ENCODE measurements at places on chromosomes 3 and 15. TPM values are rescaled to one million over a fixed set of nuclear protein-coding genes. Genes with fewer than 3 reads are reported as not detected.

ACKR4 gene
- total RNA-seq, result 1.1 TPM

MESP2 gene
- total RNA-seq, result 0.83 TPM

DNA sequence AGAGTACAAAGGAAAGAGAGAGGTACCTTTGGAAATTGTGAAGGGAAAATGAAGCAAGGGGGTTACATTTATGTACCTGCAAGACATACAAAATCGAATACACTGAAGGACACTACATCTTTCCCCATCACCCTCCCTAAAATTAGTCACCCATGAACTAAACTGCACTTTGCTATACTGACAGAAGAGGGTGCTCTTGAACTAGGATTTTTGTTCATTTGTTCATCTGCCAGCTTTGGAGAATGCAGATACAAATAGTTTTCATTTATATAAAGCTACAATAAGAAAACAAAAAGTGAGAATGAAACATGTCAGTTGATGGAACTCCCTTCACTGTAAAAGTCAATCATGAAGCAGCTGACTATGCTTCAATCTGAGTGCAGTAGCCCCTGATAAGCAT lies 55.7 kb downstream of the PCCB start:
- no peaks in the 10 kb centered on the region for H3K4me1 ChIP-seq
- H3K27ac ChIP-seq, result no peak overlapping the region
- DNase-seq, result no peak
- no peaks in the 10 kb centered on the region for H3K27me3 ChIP-seq

DNA sequence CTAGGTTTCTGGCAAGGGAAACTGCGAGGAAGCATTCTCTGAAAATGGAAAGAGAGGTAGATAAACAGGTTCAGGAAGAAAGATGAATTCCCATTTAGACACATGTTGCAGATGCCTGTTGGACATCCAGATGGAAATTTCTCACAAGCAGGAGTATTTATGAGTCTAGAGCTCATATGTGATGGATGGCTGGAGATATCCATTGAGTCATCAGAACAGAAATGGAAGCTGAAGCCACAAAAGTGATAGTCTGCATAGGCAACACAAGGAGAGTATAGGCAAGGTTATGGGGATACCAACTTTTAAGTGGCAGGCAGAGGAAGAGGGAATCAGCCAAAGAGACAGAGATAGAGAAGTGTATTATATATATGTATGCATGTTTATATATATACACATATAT lies 6.3 kb upstream of the RAMAC start:
- peaks cover 6% of the 10 kb centered on the region for H3K36me3 ChIP-seq
- H3K4me1 ChIP-seq, result no peaks in the 10 kb centered on the region
- H3K27me3 ChIP-seq, result no peaks in the 10 kb centered on the region
- H3K27ac ChIP-seq, result no peak overlapping the region
- no peak for DNase-seq

DNA sequence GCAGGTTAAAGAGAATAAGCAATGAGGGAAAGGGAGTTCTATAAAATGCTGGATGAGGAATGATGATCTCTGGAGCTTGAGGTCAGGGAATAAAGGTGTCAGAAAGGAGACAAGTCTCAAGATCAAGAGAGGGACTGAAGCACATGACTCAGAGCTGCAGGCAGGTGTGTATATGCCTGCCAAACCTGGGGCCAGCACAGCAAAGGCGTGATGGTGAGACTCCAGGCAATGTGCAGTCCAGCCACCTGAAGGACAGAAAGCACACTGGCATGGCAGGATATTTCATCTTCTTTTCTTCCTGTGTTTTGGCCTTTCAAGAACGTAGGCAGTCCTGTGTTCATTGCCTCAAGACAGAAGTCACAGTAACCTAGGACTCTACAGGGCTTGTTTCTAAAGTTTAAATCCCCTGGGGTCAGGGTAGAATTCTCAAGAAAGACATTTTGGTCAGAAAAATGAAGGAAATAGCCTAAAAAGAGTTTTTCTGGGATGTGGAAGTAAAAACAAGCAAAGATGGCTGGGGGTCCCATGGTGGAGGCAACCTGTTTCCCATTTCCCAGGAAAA lies 55.5 kb upstream of the TOPAZ1 start:
- peaks cover 12% of the 10 kb centered on the region for H3K4me1 ChIP-seq
- no peak overlapping the region for H3K4me3 ChIP-seq
- no peaks in the 10 kb centered on the region for H3K27me3 ChIP-seq

DNA sequence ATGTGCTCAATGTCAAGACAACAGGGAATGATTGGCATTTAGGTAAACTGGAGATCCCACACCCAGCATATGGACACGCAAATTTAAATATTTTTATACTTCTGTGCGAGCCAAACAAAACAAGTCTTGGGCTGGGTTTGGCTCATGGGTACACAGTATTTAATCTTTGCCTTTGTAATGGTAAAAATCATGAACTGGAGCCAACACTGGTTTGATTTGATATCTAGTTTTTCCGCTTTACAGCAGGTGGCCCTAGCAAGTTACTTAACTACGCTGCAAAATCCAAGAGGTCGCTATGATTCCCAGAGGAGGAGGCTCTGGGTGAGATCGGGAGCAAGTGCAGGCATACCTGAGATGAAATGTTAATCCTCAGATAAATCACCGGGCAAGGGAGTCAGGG lies 207.9 kb upstream of the SATB1 start:
- no peaks in the 10 kb centered on the region for H3K4me1 ChIP-seq
- no peaks in the 10 kb centered on the region for H3K36me3 ChIP-seq
- H3K27ac ChIP-seq, result no peak overlapping the region

DNA sequence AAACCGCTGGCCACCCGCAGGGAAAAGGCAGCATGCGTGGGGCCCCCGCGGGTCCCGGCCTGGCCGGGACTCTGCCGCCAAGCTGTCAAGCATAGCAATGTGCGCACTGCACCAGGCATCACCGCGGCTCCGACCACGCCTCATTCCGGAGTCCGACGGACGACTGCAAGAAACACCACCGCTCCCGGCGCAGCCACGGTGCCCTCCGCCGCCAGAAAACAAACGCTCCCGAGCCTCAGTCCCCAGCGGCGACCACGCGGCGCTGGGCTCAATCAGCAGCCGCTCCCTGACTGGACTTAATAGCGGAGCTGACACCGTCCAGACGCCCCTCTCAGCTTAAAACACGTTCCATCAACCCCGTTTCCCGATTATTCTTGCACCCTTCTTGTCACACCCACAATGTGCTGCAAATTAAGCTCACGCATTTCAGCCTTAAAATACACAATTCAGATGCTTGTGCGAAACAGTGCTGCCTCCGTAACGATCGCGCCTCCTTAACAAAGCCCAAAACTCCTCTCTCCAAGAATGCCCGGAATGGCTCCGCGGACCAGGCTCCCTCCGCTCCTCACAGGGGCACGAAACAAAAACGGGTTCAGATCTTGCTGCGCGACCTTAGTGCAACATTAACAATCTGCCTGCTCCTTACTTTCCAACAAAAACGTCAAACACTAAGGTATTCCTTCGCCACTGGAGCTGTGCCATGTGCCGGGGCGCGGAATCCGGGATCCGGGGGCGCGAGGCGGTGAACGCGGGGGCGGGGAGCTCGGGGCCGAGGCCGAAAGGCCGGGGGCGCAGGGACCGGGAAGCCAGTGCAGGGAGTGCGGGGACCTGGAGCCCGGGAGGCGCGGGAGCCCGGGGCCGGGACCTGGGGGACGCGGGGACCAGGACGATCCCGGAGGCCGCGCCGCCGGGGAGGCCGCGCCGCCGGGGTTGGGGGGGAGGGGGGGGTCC lies 655 bp downstream of the CYFIP1 start:
- no peaks in the 10 kb centered on the region for H3K36me3 ChIP-seq
- no peaks in the 10 kb centered on the region for H3K27me3 ChIP-seq
- DNase-seq, result no peak
- H3K27ac ChIP-seq, result peak overlapping the region; percentile 42
- peaks cover 11% of the 10 kb centered on the region for H3K4me1 ChIP-seq

GRCh38 chr3:128607710-128608048 lies 42.9 kb downstream of the RPN1 start:
- no peak overlapping the region for H3K27ac ChIP-seq
- peak overlapping the region; percentile 48 for H3K4me3 ChIP-seq
- H3K4me1 ChIP-seq, result peaks cover 26% of the 10 kb centered on the region

- H3K36me3 ChIP-seq, result peaks cover 4% of the 10 kb centered on the region
- H3K4me1 ChIP-seq, result no peaks in the 10 kb centered on the region
- H3K4me3 ChIP-seq, result no peak overlapping the region
- no peak overlapping the region for H3K27ac ChIP-seq
- DNase-seq, result no peak
These were observed 12.3 kb downstream of the TCF12 start for GRCh38 chr15:56930669-56931313.

GRCh38 chr3:134311265-134311664 lies 60.6 kb upstream of the RYK start:
- no peak overlapping the region for H3K27ac ChIP-seq
- H3K27me3 ChIP-seq, result peaks cover 22% of the 10 kb centered on the region
- H3K36me3 ChIP-seq, result no peaks in the 10 kb centered on the region
- no peak overlapping the region for H3K4me3 ChIP-seq
- H3K4me1 ChIP-seq, result peaks cover 48% of the 10 kb centered on the region

DNA sequence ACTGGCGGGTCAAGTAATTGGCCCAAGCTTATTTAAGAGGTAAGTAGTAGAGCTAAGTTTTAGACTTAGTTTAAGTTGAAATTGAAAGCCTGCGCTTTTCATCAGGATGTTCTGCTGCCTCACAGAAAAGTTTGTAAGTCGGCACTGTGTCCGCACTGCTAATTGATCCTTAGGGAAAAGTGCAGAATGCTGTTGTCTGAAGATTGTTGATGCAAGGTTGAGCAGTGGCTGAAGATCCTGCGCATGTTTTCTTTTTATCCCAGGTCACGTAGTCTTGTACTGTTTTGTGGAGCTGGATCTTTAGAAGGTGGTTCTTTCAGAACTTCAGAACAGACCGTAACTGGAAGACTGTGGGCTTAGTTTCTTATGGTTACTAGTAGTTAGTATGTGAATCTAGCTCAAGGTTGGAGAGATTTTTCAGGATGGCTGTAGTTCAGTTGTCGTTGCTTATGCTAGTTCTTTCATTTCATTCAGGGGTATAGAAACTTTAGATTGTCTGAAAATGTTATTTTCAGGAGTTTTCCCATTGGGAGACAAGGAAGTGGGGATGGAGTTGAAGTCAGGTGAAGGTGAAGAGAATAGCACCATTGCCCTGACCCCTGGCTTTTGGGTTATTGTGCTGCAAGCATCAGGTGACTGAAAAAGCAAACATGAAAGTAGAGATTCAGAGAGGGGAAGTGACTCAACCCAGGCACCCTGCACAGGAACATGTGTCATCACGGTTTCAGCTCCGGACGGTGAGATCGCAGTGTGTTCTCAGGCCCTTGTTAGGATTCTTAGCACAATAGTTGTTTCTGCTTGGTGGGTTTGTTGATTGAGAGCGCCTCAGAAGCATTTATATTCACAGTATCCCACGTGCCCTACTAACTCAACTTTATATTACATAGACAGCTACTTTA lies 32.8 kb downstream of the AKAP13 start:
- DNase-seq, result no peak
- peak overlapping the region; percentile 59 for H3K27ac ChIP-seq
- no peak overlapping the region for H3K4me3 ChIP-seq

DNA sequence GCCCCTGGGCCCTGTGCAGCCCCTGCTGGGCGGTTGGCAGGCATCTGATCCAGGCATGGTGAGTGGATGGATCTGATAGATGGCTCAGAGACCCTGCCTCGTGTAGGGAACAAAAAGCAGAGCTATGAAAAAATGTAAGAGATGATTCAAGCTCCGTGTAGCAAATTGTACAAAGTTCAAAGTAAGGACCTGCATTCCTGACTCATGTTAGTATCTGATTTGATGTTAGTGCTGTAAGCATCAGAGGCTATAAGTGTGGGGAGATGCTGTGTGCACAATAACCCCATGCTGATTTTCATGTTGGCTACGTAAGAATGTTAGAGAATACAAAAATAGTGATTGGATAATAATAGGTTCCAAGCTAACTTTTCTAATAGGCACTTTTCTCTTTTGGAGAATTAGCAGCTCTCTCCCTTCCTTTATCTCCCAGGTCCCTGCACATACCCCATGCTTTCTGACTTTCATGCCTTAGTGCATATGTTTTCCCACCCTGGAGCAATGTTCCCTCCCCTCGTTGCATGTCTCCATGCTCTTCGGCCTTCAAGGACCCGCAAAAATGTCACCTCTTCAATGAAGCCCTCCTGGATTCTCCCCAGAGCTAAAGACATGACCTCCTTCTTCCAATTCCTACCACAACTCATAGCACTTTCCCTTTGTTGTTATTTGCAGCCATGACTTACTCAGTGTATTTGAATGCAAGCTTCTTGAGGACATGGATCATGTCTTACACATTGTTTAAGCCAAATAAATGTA lies 1.6 kb downstream of the CCR9 start:
- no peak overlapping the region for H3K27ac ChIP-seq
- H3K36me3 ChIP-seq, result no peaks in the 10 kb centered on the region
- no peaks in the 10 kb centered on the region for H3K27me3 ChIP-seq
- no peak overlapping the region for H3K4me3 ChIP-seq

DNA sequence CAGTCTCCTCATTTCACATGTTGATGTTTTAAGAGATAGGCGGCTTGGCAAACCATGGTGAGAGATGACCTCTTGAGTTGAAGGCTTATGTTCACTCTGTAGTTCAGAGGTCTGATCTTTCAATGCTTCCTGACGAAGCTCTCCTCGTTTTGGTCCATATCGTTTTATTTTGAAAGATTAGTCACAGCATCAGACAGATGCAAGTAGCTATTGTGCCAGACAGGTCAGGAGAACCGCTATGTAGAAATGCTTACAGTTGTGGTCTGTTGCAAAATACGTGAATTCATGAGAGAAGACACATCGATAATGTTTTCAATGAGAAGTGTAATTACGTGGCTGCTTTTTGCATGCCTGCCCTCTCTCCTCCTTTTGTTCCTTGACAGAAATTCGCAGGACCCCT lies 47.5 kb downstream of the CHL1 start:
- H3K27ac ChIP-seq, result no peak overlapping the region
- no peaks in the 10 kb centered on the region for H3K4me1 ChIP-seq
- H3K4me3 ChIP-seq, result no peak overlapping the region
- no peaks in the 10 kb centered on the region for H3K36me3 ChIP-seq
- H3K27me3 ChIP-seq, result no peaks in the 10 kb centered on the region

- no peaks in the 10 kb centered on the region for H3K27me3 ChIP-seq
- no peaks in the 10 kb centered on the region for H3K4me1 ChIP-seq
- no peak for DNase-seq
- no peak overlapping the region for H3K27ac ChIP-seq
- no peaks in the 10 kb centered on the region for H3K36me3 ChIP-seq
These were observed 580.4 kb downstream of the CADM2 start for GRCh38 chr3:85539232-85539631.

DNA sequence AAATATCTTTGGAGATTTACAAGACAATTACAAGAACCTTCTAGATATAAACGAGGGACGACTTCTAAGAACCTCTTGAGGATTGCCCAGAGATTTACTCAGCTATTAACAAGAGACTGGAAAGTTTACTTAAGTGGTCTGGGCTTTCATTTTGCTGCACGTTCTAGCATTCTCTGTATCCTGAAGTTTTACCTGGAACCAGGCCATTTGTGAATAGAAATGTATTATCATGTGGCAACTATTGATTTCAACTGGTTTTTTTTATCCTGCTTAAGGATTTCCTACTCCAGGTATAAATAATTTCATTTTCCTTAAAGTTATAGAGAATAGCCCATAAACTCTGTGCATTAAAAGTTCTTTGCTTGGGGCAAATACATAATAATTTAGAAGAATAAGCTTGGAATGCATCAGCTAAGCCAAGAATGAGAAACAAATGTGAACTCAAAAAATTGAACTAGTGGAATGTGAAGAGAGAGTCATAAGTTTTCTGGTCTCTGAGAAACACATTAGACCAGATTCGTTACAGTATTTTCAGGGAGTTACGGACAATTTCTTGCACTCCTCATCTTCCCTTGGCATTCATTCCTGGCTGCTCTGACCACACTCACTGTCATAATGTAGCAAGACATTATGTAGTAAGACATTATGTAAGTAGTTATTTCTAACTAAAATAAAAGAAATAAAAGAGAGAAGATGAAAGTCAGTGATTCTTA lies 1.3 kb downstream of the AQP9 start:
- no peaks in the 10 kb centered on the region for H3K36me3 ChIP-seq
- no peak overlapping the region for H3K27ac ChIP-seq
- no peak overlapping the region for H3K4me3 ChIP-seq
- no peaks in the 10 kb centered on the region for H3K27me3 ChIP-seq
- no peak for DNase-seq

All from spinal cord (tissue), 10 donors.